Ureter (tissue), 1 donor: ENCODE measurements at places on chromosomes 1 and 21.

- no peak for DNase-seq
These were observed 68.4 kb upstream of the TLR5 start for GRCh38 chr1:223211323-223211985.

DNA sequence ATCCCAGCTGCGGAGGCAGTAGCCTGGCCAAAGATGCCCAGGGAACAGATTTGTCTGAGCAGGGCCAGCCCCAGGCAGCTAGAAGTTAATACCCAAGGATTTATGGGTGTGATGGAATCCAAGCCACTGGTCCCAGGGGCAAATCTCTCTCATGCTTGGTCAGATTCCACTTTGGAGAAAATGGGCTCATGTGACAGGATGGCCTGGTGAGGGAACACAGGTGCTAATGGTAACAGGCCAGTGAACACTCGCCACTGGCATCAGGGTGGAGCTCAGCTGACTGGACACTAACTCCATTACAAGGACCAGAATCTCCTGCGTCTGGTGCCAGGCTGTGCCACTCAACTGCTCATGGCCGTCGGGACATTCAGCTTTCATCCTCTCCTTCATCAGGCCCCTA, 12.0 kb downstream of the MDM4 start:
- no peak for DNase-seq

DNA sequence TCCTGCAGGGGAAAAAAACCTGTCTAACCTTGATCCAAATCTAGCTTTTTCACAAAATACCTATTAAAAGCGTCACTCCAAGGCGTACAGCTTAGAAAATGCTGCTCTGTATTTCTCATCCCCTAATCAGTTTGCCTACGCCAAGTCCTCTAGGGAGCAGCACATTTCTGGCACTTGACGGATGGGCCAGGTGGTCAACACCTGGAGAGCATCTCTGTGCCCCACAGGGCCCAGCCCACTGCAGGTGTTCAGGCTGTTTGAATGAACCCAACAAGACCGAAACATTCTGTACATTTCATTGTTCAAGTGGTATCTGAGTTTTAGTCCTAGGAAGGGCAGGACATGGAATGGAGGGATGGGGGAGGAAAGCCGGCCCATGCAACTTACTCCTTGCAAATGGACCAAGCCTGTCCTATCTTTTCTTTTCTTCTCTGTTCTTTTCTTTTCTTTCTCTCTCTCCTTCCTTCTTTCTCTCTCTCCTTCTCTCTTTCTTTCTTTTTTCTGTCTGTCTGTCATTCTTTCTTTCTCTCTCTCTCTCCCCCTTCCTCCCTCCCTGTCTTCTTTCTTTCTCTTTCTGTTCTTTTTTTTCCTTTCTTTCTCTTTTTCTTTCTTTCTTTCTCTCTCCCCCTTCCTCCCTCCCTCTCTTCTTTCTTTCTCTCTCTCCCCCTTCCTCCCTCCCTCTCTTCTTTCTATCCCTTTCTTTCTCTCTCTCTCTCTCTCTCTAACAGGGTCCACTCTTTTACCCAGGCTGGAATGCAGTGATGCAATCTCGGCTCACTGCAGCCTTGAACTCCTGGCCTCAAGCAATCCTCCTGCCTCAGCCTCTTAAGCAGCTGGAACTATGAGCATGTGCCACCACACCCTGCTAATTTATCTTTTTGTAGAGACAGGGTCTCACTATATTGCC, 29.1 kb downstream of the IGFN1 start:
- DNase-seq: no peak

DNA sequence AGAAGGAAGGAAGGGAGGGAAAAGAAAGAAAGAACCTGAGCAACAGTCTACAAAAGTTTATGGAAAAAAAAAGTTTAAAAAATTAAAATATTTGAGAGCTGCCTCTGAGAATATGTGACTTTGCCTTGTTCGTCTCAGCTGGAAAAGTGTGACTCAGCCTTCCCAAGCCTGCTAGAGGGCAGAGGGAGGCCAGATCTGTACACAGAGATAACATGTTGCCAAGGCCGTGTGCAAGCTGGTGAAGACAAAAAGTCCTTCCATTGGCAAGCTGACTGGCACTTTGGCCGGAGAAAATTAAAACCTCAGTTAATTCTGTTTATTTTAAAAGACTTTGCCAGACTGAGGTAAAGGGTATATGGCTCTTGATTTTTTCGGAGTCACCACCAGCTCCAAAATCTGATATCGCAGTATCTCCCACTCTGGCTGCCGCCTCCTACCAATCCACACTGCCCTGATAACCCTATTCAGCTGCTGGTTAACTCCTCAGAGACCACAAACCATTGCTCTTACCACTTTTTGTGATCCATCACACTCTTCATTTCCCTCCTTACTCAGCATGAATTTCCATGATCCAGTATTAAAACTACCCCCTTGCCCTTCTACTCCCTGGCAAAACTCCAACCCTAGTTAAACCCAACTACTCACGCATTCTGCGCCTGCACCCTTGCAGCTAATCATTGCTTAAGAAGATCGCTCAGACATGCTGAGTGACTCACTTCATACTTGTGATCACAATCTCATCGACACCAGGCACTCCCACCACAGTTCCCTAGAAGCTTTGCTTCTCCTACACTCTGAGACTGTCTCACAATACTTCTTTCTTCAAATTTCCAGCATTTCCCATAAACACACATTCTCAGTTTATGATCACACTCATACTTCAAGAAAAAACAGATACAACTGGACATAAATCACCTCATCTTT, 5.7 kb upstream of the PPP1R15B start:
- DNase-seq: peak; percentile 85

GRCh38 chr1:74343216-74343615, 108.0 kb downstream of the TNNI3K start:
- peak; percentile 41 for DNase-seq

- DNase-seq: no peak
These were observed 33.4 kb downstream of the SLC19A1 start for GRCh38 chr21:45508607-45509565.

DNA sequence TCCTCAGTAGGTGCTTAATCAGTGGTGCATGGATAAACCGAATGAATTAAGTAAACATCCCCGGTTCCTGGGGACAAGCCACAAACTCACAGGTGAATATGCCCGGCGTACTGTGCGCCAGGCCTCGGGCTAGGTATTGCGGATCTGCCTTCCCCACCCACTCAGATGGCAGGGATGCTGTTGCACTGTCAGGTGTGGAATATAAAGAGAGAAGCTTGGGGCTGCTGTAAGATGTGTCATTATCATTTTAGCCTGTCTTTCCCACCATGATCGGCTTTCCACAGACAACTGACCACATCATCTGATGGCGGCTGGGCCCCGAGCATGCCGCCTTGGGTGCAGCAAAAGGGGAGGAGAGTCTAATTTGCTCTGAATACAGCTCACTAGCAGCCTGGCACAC, 45.4 kb upstream of the LRP8 start:
- DNase-seq: peak; percentile 22

DNA sequence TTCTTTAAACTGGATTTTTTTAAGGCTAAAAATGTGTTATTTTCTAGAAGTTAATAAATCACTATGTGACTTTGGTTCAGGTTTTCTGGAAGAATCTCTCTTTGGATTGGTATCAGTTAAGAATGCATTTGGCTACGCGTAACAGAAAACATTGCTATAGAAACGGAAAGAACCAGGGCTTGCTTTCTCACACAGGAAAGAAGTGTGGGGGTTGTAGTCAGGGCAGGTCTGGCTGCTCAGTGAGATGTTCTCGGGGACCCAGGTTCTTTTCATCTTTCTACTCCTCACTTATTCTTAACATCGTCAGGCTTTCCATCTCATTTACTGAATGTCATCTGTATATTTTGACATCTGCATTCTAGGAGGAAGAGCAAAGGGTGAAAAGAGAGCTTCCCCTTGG, 191.4 kb downstream of the ZBTB18 start:
- no peak for DNase-seq

GRCh38 chr1:235004840-235005391, 123.7 kb downstream of the TOMM20 start:
- DNase-seq: no peak

- DNase-seq: no peak
These were observed 155.9 kb downstream of the LYPLAL1 start for GRCh38 chr1:219329578-219329977.

DNA sequence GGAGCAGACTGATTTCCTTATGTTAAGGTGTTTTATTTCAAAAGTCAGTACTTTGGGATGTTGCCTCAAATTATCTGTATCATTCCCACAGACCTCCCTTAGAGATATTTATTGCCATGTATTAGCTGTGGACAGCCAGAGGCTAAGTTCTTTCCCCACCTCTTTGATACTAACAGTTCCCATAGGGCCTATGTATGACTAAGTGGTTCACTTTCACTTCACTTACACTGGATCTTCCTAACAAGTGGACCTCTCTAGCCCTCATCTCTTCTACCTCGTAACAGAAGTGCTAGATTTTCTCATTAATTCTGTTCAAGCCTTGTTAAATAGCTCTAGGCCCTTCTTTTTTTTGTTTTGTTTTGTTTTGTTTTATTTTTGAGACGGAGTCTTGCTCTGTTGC, 6.2 kb downstream of the TRAF5 start:
- DNase-seq: no peak

GRCh38 chr1:8560611-8561544, 243.0 kb downstream of the SLC45A1 start:
- DNase-seq: no peak

GRCh38 chr1:59549903-59550302, 253.0 kb downstream of the FGGY start:
- no peak for DNase-seq

DNA sequence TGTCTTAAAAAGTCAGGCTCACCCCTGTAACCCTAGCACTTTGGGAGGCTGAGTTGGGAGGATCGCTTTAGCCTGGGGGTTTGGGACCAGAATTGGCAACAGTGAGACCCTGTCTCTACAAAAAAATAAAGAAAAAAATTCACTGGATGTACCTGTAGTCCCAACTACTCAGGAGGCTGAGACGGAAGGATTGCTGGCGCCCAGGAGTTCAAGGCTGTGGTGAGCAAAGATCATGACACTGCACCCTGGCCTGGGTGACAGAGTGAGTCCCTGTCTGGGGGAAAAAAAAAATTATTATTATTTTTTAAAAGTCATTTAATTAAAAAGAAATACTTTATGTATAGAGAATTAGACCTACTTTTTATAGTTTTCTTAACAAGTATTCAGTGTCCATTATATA, 47.1 kb downstream of the ZMYM4 start:
- no peak for DNase-seq

- no peak for DNase-seq
These were observed 167.2 kb downstream of the CRB1 start for GRCh38 chr1:197435224-197435623.

DNA sequence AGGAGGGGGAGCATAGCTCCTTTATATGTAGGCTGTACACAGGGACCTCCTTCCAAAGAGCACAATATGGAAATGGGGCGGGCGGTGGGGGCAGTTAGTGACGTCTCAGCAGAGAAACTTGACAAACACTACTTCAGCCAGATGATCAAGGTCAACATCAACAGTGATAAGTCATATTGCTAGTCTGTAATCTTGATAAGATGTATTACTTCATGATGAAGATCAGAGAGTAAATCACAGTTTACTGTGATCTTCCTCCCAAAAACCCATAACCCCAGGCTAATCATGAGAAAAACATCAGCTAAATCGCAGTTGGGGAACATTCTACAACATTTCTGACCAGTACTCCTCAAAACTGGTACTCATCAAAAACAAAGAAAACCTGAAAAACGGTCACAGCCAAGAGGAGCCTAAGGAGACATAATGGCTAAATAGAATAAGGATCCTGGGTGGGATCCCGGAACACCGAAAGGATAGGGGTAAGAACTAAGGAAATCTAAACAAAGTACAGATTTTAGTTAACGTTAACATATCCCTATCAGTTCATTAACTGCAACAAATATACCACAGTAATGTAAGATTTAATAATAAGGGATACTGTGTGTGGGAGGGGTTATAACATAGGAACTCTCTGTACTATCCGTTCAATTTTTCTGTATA, 20.2 kb downstream of the LPAR3 start:
- DNase-seq: no peak

DNA sequence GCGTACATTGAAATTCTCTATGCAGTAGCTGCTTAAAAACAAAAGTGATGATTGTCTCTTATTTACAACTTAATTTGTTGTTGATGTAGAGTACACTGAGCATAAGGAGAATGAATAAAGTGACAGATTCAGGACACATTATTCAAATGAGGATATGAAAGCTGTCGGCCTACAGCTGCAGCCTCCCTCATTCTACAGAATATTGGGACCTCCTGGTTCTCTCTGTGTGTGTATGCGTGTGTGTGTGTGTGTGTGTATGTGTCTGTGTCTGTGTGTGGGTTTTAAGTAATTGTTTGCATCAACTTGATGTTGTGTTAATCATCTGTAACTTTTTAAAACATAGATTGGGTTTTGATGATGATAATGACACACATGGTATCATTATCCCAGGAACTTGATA, 17.9 kb downstream of the PROX1 start:
- DNase-seq: no peak

DNA sequence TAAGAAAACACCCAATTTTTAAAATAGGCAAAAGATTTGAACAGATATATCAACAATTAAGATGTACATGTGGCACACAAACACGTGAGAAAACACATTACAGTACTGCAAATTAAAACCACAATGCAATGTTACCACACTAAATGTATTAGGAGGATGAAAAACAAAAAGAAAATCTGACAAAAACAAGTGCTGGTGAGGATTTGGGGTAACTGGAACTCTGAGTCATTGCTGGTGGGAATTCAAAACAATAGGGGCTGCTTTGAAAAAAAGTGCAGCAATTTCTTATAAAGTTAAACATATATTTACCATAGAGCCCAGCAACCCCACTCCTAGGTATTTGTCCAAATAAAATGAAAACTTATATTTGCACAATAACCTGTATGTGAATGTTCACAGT, 614.1 kb downstream of the SMYD3 start:
- DNase-seq: no peak

GRCh38 chr21:45304476-45304830, 16.8 kb upstream of the POFUT2 start:
- no peak for DNase-seq

DNA sequence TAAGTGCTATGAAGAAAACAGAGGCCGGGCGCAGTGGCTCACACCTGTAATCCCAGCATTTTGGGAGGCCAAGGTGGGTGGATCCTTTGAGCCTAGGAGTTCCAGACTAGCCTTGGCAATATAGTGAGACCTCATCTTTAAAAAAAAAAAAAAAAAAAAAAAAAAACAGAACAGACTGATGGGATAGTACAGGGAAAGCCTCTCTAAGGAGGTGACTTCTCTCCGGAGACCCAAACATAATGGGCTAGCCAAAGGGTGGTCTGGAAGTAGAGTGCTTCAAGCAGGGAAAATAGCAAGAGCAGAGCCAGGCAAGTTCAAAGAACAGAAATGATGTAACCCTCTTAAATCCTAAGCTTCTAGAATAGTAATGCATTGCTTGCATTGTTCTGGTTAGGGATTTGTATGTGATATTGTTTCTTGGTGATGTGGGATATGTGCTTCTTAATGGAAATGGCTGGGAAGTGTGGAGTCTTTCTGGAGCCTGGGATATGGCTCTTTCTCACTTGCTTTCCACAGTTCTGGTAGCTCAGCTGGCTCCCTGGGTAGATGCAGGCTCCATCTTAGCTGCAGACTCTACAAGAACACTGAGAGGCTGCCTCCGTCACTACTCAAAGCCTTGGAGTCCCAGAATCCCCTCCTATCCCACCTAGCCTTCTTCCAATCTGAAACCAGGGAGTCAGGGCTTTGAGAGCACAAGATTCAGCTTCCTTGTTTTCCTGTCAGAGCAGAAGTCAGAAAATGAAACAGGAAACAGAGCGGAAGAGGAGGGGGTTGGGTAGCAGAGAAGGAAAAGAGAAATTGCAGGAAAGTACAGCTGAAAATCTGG, 1.9 kb upstream of the PIGV start:
- no peak for DNase-seq
